Right hindlimb (tissue), 1 donor: ENCODE measurements at places on chromosomes 3 and 15.

GRCh38 chr15:36856339-36856973 lies 243.9 kb downstream of the MEIS2 start:
- no peak for DNase-seq

DNA sequence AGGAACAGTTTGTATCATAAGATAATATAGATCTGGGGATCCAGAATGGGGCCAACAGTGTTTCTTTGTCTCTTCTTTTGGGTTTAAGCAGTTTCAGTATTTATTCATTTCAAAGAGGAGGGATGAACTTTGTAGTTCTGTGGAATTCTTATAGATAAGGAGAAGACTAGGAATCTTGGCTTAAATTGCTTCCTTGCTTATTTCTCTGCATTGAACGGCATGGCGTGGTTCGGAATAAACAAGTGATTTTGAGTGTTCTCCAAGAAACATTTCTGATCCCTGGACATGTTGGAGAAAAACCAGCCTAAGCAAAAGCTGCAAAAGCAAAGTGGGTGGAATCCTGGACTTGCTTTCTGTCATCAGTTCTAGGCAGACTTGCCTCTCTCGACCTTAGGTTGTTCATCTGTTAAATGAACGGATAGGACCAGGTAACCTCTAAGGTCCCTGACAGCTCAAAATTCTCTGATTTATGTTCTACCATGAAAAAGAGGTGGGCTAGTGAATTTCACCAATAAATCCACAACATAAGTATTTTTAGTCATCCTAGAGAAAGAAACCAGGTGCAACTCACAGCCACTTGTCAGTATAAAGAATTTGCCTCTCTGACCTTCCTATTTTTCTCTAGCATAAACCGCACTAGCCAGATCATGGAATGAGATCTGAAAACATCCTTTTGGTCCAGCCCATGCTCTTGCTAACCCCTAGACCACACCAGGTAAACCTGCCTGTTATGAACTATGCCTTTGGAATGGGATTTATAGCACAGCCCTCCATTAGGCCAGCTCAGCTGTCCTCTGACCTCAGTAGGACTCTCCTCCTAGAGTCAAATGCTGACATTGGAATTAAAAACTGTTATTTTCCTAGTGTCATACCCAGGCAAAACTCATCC lies 78.8 kb downstream of the CLDN11 start:
- no peak for DNase-seq

DNA sequence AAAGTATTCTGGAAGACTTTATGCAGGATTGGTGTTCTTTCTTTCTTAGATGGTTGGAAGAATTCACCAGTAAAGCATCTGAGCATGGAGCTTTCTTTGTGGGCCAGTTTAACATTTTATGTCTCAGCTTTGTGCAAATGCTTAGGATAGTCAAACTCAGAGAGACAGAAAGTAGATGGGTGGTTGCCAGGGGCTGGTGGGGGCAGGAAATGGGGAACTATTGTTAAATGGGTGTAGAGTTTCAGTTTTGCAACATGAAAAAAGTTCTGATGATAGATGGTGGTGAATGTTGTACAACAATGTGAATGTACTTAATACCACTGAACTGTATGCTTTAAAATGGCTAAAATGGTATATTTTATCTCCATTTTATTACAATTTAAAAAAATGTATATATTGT lies 24.8 kb downstream of the SPCS1 start:
- DNase-seq: no peak

- no peak for DNase-seq
These were observed 41.4 kb downstream of the VGLL4 start for GRCh38 chr3:11602239-11602840.

DNA sequence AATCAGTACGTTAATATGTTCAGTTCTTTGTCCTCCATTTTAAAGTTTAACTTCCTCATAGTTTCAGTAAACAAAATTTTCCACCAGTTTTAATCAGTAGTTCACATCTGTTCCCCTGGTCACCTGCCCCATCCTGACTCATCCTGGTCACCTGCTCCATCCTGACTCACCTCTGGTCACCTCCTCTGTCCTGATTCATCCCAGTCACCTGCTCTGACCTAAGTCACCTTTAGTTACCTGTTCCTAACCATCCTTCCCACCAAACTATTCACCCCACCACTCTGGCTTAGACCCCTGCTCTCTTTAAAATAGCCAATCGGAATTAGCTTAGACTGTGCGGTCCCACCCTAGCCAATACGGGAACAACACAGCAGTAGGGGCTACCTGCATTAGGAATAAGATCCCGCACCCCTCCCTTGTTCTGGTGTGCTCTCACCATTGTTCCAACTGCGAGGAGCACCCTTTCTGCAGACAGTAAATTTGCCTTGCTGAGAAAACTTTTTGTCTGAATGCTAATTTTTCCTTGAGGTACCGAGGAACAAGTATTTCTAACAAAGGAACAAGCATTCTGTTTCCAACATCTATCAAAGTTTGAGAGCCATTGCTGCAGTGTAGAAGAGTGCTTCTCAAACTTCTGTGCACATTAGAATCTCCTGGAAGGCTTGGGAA lies 169.3 kb downstream of the ADAMTS17 start:
- DNase-seq: no peak

DNA sequence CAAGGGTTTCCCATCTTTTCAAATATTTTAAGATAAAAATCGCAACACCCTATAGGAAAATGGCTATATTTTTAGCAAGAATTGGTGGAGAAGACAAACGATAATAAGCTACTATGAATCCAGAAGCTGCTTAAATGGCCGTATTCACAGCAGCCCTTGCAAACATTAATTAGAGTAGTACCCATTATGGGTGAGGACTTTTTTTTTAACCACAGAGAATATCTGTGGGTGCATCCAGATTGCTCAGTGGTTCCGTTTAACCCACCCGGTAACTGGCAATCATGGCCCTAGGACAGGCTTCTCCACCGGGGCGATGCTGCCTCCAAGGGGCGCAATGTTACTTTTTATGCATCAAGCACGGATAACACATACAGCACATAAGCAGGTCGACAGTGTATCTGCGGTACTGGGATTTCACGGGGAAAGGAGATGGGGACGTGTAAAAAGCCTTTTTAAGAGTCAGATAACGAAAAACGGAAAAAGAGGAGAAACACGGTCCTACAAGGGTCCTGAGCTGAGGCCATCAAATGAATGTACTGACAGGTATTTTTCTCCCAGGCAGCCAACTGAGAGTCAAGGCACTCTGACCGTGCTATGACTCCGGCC lies 968 bp upstream of the TMEM266 start:
- DNase-seq: no peak

- no peak for DNase-seq
These were observed 4.0 kb downstream of the VILL start for GRCh38 chr3:37994639-37994972.

DNA sequence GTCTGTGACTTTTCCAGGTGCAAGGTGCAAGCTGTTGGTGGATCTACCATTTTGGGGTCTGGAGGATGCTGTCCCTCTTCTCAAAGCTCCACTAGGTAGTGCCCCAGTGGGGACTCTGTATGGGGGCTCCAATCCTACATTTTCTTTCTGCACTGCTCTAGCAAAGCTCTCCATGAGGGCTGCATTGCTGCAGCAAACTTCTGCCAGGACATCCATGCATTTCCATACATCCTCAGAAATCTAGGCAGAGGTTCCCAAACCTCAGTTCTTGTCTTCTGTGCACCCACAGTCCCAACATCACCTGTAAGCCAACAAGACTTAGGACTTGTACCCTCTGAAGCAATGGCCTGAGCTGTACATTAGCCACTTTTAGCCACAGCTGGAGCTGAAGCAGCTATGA lies 694.5 kb upstream of the BCHE start:
- DNase-seq: no peak

DNA sequence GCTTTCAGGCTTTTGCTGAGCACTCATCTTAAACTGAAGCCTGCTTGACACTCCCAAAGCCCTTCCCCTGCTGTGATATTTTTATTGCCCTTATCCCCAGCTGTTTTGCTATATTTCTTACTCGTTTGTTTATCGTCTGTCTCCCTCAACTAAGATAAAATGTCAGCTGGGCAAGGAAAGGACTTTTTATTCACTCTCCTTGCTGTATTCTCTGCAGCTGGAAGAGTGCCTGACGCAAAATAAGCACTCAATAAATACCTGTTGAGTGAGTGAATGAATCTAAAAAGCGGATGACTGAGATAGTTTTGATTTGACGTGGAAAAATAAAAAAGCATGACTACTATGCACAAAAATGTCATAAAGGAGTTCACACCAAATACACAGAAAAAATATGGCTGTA lies 84.8 kb upstream of the POMGNT2 start:
- no peak for DNase-seq

DNA sequence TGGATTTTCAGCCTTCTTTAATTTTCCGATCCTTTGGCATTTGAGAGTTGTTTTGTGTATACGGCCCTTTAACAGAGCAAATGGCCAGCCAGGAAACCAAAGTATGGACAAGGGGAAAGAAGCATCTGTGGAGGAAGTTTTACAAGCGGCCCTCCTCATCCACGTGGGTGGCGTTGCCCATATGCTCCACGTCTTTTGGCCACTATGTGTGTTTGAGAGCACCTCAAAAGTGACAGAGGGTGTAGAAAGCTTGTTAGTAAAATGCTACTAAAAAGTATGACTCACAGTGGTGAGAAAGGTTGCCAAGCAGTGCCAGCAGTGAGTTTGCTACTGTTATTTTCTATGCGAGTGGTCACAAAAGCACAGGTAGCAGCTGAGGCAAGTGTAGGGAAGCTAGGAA lies 451.8 kb upstream of the NPAP1 start:
- DNase-seq: no peak

- DNase-seq: no peak
These were observed 4.8 kb downstream of the CSRNP1 start for GRCh38 chr3:39148435-39149058.

DNA sequence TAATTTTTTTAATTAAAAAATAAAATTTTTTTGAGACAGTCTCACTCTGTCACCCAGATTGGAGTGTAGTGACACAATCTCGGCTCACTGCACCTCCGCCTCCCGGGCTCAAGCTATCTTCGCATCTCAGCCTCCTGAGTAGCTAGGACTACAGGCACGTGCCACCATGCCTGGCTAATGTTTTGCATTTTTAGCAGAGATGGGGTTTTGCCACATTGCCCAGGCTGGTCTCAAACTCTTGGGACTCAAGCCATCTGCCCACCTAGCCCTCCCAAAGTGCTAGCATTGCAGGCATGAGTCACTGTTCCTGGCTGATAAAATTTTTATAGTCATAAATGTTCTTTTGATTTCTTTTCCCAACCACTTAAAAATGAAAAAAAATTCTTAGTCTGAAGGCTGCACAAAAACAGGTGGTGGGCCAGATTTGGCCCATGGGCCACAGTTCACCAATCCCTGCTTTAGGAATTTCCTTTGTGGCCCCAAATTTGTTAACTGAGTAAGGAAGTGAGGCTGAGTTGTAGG lies 9.2 kb downstream of the UBA5 start:
- DNase-seq: no peak

DNA sequence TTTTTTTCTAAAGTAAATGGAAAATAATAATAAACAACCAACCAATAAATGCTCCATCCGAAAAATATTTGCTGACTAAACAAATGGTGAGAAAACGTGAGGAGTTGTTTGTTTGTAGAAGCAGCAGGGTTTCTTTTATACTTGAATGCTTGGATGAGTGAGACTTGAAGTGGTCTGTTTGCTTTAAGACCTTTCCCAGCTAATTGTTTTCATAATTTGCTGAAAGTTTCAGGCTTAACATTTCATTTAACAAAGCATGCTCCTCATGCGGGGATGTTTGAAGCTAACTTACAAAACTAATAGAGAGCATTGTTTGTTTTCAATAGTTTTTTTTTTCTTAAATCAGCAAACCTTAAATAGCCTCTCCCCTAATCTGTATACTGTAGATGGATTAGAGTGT lies 484.6 kb downstream of the ROBO2 start:
- no peak for DNase-seq

DNA sequence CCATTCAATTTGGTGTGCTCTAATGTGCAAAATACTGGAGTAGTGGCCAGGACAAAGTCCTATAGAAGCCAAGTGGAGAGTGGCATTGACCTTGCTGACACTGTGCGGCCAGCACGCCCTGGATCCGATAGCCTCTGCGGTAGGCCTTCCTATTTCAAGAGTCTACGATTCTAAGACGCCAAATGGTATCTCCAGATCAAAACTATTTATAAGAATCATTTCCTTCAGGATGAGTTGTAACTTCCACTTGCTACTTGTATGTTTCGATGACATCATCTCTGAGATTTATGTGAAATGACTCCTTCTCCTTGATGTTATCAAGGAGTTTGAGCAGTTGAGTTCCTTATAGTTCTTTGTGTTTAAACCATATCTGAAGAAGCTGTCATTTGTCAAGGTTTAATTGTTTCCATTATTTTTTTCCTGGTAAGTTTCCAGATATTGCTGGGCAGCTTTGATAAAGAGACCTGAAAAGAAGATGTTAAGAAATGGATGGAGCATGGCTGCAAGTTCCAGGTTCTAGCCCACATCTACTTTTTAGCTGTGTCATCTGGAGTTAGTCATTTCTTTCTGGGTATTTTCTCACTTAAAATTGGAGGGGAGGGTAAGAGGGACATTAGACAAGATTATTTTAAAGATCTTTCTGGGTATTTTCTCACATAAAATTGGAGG lies 71.8 kb downstream of the TMEM44 start:
- DNase-seq: no peak

DNA sequence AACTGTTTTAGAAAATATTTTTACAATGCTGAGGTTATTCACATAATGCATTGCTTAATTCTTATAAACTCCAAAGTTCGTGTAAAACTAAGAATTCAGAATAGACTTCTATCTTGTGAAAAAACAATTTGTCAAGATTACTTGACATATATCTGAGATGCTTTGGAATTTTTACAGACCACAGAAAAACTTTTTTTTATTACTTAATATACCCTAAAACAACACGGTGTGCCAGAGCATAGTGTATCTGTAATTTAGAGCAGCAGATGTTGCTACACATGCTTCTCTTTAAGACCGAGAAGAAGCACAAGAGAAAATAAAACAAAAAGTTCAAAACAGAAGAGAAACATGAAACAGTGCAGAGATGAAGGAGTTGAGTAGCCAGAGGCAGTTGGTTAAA lies 26.4 kb downstream of the ASB7 start:
- DNase-seq: no peak

DNA sequence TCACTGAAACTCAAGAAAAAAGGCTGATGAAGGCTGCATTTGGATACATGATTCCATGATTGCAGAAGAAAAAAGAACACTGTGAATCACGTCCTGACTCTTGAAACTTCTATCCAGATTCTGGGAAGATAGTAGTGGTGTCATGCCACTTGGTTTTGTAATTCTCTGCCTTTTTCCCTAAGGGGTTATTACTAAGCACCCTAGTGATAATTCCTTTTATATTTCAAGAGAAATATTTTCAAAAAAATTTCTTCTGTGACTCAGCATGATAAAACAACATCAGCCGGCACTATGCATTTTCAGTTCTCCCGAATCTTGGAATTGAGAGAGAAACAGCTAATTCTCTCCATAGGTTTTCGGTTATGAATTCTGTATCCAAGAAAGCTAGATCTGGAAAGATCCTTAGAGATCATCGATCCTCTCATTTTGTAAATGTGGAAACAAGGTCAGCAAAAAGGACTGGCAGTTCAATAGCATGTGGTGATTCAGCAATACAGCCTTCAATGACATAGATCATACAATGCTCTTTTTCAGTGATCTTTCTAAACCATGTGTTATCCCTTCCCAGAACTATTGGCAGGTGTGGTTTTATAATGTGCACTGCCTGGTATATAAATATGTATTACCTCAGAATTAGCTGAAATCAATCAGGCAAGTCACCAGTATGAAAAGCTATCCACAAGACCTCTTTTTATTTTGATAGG lies 42.6 kb upstream of the TP63 start:
- no peak for DNase-seq
